ENCODE measurements at places on chromosomes 3 and 15.
A peak's percentile ranks its signal among the peaks of the same experiment; 100 is the strongest.

DNA sequence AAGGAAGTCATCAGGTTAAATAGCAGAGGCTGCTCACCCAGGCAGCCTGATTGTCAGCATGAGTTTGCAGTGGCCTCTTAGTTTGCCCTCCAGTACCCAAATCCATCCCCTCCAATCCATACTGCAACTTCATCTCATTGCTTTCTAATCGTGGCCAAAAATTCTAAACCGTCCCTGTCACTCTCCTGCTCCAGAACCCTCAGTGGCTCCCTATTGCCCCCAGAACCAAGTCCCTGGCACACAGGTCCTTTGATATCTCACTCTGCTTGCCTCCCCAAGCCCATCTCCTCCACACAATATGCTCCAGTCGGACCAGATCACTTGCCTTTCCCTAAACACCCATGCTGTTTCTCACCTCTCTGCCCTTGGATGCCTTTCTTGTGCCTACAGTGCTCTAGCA lies 49.7 kb downstream of the ST8SIA2 start:
- no peak overlapping the region for H3K27ac ChIP-seq
- no peak for DNase-seq
- H3K4me3 ChIP-seq = no peak overlapping the region
- 0 out of 2 replicates have a peak, but pooled peaks cover 4% of the 10 kb centered on the region for H3K27me3 ChIP-seq

- H3K4me3 ChIP-seq = no peak overlapping the region
- no peaks in the 10 kb centered on the region for H3K27me3 ChIP-seq
- no peak overlapping the region for H3K27ac ChIP-seq
- H3K4me1 ChIP-seq = 0 out of 2 replicates have a peak, but pooled peaks cover 6% of the 10 kb centered on the region
- H3K36me3 ChIP-seq = no peaks in the 10 kb centered on the region
Measured at GRCh38 chr3:150765949-150766720, 3.2 kb upstream of the SIAH2 start.

- H3K27me3 ChIP-seq = no peaks in the 10 kb centered on the region
- H3K36me3 ChIP-seq = no peaks in the 10 kb centered on the region
- H3K27ac ChIP-seq = peak overlapping the region; percentile 94
- H3K4me3 ChIP-seq = peak overlapping the region; percentile 96
Measured at GRCh38 chr3:192916371-192917027, 1.2 kb downstream of the MB21D2 start.

DNA sequence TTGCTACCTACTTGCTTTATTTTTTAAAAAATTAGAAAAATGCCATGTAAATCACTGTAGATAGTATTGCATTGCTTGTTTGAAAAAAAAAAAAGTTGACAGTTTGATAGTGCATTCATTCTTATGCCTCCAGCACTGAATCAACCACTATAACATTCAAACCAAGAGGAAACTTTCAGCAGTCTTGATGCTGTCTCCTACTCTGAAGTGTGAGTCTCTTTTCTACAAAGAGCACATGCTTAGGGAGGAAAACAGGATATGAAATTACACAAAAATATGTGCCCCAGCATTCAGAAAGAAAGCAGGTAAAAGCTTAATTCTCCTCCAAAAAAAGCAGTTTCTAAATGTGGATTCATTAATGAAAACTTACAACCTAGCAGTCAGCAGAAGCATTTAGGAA lies 78.3 kb downstream of the ZBTB20 start:
- DNase-seq = no peak
- no peaks in the 10 kb centered on the region for H3K36me3 ChIP-seq
- H3K4me3 ChIP-seq = no peak overlapping the region

DNA sequence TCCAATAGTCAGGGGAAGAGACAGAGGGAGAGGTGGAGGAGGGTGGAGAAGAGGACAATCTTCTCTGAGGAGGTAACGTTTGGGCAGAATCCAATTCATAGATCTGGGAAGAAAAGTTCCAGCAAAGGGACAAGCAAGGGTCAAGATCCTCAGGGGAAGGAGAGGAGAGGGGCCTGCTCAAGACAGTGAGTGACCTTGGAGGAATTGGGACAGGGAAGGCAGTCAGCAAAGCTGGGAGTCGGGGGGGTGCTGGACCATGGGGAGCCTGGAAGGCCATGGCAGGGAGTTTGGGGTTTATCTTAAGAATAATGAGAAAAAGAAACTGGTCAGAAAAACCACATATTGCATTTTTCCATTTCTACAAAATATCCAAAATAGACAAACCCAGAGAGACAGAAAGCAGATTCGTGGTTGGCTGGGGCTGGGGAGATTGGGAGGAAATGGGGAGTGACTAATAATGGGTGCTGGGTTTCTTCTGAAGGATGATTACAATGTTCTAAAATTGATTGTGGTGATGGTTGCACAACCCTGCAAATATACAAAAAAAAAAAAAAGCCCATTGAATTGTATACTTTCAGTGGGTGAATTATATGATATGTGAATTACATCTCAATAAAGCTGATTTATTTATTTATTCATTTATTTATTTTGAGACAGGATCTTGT lies 19.6 kb upstream of the SRP14 start:
- H3K36me3 ChIP-seq = no peaks in the 10 kb centered on the region
- H3K27me3 ChIP-seq = no peaks in the 10 kb centered on the region
- H3K4me3 ChIP-seq = no peak overlapping the region

DNA sequence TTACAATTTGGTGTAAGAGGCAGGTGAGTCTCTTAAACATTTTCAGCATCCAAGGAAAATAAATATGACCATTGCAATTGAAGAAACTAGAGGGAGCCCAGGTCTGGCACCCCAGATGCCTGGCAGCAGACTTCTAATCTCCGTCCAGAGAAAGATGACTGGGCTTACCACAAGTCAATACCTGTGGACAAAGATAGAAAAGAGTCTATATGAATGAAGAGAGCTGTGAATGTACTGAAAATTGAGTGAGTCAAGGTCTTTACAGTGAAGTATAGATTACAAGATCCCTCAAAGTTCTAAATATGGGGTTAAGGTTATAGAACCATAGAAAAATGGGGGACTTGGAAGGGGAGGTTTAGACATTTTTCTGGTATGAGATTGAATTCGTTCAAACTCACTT lies 827.4 kb upstream of the NR2F2 start:
- no peaks in the 10 kb centered on the region for H3K4me1 ChIP-seq
- no peak overlapping the region for H3K27ac ChIP-seq
- no peaks in the 10 kb centered on the region for H3K36me3 ChIP-seq
- no peak overlapping the region for H3K4me3 ChIP-seq
- H3K27me3 ChIP-seq = no peaks in the 10 kb centered on the region

DNA sequence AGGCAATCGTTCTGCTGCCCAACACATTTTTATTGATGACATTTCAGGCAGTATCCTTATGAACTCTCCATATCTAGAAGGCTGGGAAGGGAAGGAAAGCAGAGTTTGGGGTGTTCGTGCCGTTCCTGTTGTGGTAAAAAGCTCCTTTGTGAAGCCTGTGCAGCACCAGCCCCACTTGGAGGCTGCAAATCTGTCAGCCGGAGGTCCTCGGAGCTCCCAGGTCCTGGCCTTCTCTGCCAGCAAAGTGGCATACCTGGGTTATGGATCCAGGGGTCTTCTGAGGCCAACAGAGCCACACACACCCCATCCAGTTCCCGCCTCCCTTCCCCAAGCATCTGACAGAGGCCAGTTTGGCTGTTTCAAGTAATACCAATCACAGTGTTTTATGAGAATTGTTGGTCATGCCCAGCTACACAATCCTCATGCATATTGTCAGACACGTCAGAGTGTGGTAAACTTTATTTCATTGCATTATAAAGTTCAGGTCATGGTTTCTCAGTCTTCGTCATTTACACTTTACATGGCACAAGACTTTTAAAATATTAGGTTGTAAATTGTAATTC lies 15.9 kb upstream of the USP3 start:
- no peak overlapping the region for H3K4me3 ChIP-seq
- DNase-seq = no peak
- H3K27me3 ChIP-seq = peaks cover 9% of the 10 kb centered on the region
- H3K27ac ChIP-seq = no peak overlapping the region

GRCh38 chr3:11077466-11077865 lies 76.8 kb upstream of the HRH1 start:
- H3K36me3 ChIP-seq = no peaks in the 10 kb centered on the region
- DNase-seq = peak; percentile 82
- H3K4me1 ChIP-seq = no peaks in the 10 kb centered on the region
- H3K27me3 ChIP-seq = no peaks in the 10 kb centered on the region
- H3K27ac ChIP-seq = no peak overlapping the region
- H3K4me3 ChIP-seq = no peak overlapping the region

DNA sequence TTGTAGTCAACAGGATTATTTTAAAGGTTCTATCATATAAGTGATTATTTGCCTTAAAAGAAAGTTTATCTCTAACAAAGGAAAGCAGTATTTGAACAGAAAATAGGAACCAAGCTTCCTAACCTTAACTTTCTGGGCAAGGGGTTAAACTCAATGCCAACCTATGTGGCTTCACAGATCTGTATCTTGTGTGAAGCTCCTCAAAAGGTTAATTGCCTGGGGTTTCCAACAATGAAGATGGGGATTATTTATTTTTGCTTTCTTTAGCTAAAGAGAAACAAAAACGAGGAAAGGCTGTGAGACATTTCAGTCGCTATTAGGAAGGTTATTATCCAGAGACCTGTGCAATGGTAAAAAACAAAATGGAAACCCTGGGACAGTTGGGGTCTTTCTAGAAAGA lies 1.1 kb upstream of the WDR82 start:
- H3K4me1 ChIP-seq = peaks cover 38% of the 10 kb centered on the region
- H3K36me3 ChIP-seq = no peaks in the 10 kb centered on the region
- H3K27ac ChIP-seq = peak overlapping the region; percentile 86
- peak; percentile 19 for DNase-seq

GRCh38 chr3:128472449-128473179 lies 5.9 kb upstream of the DNAJB8 start:
- no peaks in the 10 kb centered on the region for H3K36me3 ChIP-seq
- H3K27me3 ChIP-seq = peaks cover 5% of the 10 kb centered on the region
- no peak for DNase-seq
- no peak overlapping the region for H3K4me3 ChIP-seq

GRCh38 chr3:164095279-164095678 lies 983.0 kb downstream of the SI start:
- H3K27me3 ChIP-seq = no peaks in the 10 kb centered on the region
- H3K27ac ChIP-seq = no peak overlapping the region
- DNase-seq = no peak

DNA sequence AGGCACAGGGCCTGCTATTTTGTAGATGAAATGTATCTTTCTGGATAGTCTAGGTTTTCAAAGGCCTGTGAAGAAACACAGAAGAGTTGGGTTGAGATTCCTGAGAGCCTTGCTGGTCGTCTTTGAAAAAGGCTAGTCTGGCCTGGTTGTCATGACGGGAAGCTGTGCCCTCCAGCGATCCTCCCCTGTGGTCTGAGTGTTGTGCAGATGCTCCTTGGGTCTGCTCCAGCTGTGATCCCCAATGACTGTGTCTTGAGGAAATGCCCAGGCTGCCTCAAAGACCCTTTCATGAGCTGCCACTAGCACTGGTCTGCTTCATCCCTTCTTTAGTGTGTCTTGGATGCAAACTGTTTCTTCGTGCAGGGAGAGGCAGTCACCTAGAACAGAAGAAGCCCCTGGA lies 111.0 kb upstream of the SYNPR start:
- H3K27me3 ChIP-seq = no peaks in the 10 kb centered on the region
- no peaks in the 10 kb centered on the region for H3K4me1 ChIP-seq
- no peaks in the 10 kb centered on the region for H3K36me3 ChIP-seq
- no peak overlapping the region for H3K27ac ChIP-seq
- no peak for DNase-seq
- no peak overlapping the region for H3K4me3 ChIP-seq

- no peaks in the 10 kb centered on the region for H3K27me3 ChIP-seq
- no peak overlapping the region for H3K4me3 ChIP-seq
- H3K36me3 ChIP-seq = peaks cover 7% of the 10 kb centered on the region
Measured at GRCh38 chr15:22892333-22892732, 53.9 kb downstream of the NIPA2 start.

- H3K36me3 ChIP-seq = no peaks in the 10 kb centered on the region
- H3K4me1 ChIP-seq = peaks cover 44% of the 10 kb centered on the region
- peak; percentile 79 for DNase-seq
- no peaks in the 10 kb centered on the region for H3K27me3 ChIP-seq
Measured at GRCh38 chr3:151974067-151974466, 100.6 kb downstream of the SUCNR1 start.

DNA sequence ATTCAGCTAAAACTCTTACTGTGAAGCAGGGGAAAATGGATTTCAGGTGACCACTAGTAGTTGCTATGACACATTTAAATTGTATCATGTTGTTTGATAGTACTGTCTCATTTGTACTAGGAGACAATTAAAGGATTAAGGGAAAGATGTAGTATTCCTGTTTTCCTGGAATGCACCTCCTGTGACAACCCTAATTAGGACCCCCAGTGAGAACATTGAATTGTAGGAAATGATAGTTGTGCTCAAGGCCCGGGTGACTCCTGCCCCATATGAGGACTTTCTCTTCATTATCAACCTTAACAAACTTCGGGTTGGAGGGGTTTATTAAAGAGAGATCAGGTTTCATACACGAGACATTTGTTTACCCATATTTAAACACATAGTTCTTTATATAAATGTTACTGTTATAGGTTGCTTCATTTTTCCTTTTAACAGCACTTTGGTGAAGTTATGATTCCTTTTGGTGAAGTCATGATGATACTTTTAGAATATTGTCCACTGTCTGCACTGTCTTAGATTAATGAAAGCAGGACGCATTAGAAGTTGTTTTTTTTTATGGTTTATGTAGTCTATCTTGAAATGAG lies 392.6 kb upstream of the NAALADL2 start:
- no peak overlapping the region for H3K27ac ChIP-seq
- no peaks in the 10 kb centered on the region for H3K36me3 ChIP-seq
- no peak for DNase-seq
- H3K4me3 ChIP-seq = no peak overlapping the region
- H3K4me1 ChIP-seq = no peaks in the 10 kb centered on the region
- H3K27me3 ChIP-seq = no peaks in the 10 kb centered on the region

GRCh38 chr3:194401868-194402329 lies 2.8 kb upstream of the GP5 start:
- H3K4me3 ChIP-seq = no peak overlapping the region
- DNase-seq = no peak
- H3K4me1 ChIP-seq = no peaks in the 10 kb centered on the region
- no peaks in the 10 kb centered on the region for H3K27me3 ChIP-seq

GRCh38 chr15:42474827-42475226 lies 16.1 kb downstream of the ZNF106 start:
- no peaks in the 10 kb centered on the region for H3K27me3 ChIP-seq
- H3K36me3 ChIP-seq = no peaks in the 10 kb centered on the region
- DNase-seq = no peak
- peaks cover 9% of the 10 kb centered on the region for H3K4me1 ChIP-seq
- peak overlapping the region; percentile 26 for H3K27ac ChIP-seq
- no peak overlapping the region for H3K4me3 ChIP-seq

DNA sequence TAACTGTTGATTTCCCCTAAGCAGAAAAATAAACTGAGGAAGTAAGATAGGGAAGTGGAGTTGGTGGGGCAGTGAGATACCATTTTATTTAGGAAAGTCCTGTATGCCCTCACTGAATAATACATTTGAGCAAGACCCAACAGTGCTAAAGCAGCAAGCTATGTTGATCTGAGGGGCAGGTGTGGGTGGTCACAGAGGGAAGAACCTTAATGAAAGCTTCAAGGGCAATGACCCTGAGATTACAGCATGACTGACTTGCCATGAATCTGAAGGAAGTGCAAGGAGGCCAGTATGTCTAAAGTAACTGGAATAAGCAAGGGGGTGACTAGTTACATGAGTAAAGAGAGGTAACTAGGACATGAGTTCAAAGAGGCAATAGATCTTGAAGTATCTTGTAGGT lies 159.5 kb downstream of the CD47 start:
- no peak for DNase-seq
- H3K27me3 ChIP-seq = no peaks in the 10 kb centered on the region
- H3K36me3 ChIP-seq = no peaks in the 10 kb centered on the region
- H3K4me1 ChIP-seq = 0 out of 2 replicates have a peak, but pooled peaks cover 3% of the 10 kb centered on the region
- H3K27ac ChIP-seq = no peak overlapping the region

Measured in GM23248 (cell line).